Activated CD4-positive, alpha-beta memory T cell treated with anti-CD3 and anti-CD28 coated beads, Interleukin-2, amount 10 ng/mL, durations not matched to agents 7 days and 5 days (primary cell): ENCODE measurements at places on chromosomes 11 and 22. TPM values are rescaled to one million over a fixed set of nuclear protein-coding genes. Genes with fewer than 3 reads are reported as not detected.

- no peak overlapping the region for H3K4me3 ChIP-seq
- H3K27me3 ChIP-seq = peaks cover 9% of the 10 kb centered on the region
- no peak overlapping the region for H3K27ac ChIP-seq
- H3K36me3 ChIP-seq = no peaks in the 10 kb centered on the region
- no peak for DNase-seq
These were observed 10.4 kb downstream of the P2RY2 start for GRCh38 chr11:73228268-73229134.

DNA sequence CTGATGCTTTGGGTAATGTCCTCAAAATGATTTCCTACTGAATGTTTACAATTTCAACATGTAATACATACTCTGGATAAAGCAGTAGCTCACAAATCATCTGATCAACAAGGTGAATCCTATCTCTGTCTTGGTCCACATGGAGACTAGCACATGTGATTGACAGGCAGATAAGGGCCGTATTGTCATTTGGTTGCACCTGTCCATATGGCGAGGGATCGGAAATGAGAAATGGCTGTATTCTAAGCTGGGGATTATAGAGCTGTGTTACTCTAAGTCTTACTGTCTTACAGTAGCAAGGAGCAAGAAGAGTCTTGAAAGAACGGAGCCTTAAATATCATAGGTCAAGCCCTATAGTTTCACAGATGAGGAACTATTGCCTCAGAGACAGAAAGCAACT is 55.7 kb downstream of the APIP start:
- no peaks in the 10 kb centered on the region for H3K36me3 ChIP-seq
- H3K4me1 ChIP-seq = no peaks in the 10 kb centered on the region
- DNase-seq = no peak
- peaks cover 12% of the 10 kb centered on the region for H3K27me3 ChIP-seq

OR2AG2 gene
- not detected for total RNA-seq

PTPN5 gene
- total RNA-seq = not detected

SESN3 gene
- total RNA-seq = 23.2 TPM

- no peak overlapping the region for H3K4me3 ChIP-seq
- H3K27ac ChIP-seq = no peak overlapping the region
- peaks cover 30% of the 10 kb centered on the region for H3K4me1 ChIP-seq
These were observed 27.7 kb downstream of the CACNA1I start for GRCh38 chr22:39598017-39598965.

OR2AG1 gene
- not detected for total RNA-seq

DNA sequence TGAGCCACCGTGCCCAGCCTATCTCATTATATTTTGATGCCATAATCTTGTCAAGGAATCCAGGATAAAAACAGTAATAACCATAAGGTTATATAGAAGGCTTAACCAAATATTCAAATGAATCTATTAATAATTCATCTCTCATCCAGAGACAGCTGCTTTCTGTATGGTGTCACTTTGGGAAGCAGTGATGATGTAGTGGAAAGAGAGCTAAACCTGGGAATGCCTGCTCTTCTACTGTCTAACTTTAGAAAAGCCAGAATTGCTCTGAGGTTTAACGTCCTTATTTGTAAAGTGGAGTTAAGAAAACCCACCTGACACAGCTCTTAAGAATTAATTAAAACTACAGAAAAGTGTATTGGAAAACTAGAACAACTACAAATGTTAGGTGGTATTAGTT is 29.3 kb upstream of the OR10D3 start:
- H3K27me3 ChIP-seq = peaks cover 4% of the 10 kb centered on the region
- H3K4me1 ChIP-seq = no peaks in the 10 kb centered on the region
- no peak for DNase-seq
- no peaks in the 10 kb centered on the region for H3K36me3 ChIP-seq

- no peaks in the 10 kb centered on the region for H3K4me1 ChIP-seq
- H3K36me3 ChIP-seq = no peaks in the 10 kb centered on the region
These were observed 97.7 kb downstream of the MPPED2 start for GRCh38 chr11:30488304-30488998.

GRCh38 chr11:59705294-59705693 is 8.4 kb downstream of the OR10V1 start:
- no peaks in the 10 kb centered on the region for H3K36me3 ChIP-seq
- no peaks in the 10 kb centered on the region for H3K4me1 ChIP-seq
- no peak overlapping the region for H3K4me3 ChIP-seq
- no peak for DNase-seq
- H3K27ac ChIP-seq = no peak overlapping the region

GRCh38 chr11:85697747-85698146 is 11.8 kb upstream of the CCDC89 start:
- peaks cover 65% of the 10 kb centered on the region for H3K36me3 ChIP-seq
- peaks cover 58% of the 10 kb centered on the region for H3K4me1 ChIP-seq
- no peaks in the 10 kb centered on the region for H3K27me3 ChIP-seq
- H3K27ac ChIP-seq = no peak overlapping the region
- no peak for DNase-seq
- H3K4me3 ChIP-seq = no peak overlapping the region

DNA sequence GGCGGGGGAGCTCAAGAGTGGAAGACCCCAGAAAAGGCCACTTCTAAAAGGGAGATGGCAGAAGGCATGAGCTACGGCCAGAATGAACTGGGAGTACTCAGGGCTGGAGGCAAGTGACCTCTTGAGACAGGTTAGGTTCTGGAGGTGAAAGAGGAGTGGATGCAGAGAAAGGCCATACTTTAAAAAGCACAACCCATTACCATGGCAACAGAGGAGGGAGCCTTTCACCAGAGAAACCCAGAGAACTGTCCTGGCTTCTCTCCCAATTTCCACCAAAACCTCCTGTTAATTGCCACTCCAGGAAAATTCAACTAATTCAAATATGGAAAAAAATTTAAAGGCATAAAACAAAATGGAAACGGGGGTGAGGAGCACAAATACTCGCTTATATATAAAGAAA is 15.8 kb downstream of the A4GALT start:
- H3K27me3 ChIP-seq = peaks cover 2% of the 10 kb centered on the region
- DNase-seq = no peak
- H3K27ac ChIP-seq = no peak overlapping the region
- no peaks in the 10 kb centered on the region for H3K4me1 ChIP-seq
- H3K4me3 ChIP-seq = no peak overlapping the region
- no peaks in the 10 kb centered on the region for H3K36me3 ChIP-seq

- no peak overlapping the region for H3K4me3 ChIP-seq
- peaks cover 13% of the 10 kb centered on the region for H3K27me3 ChIP-seq
- H3K36me3 ChIP-seq = peaks cover 7% of the 10 kb centered on the region
- no peak overlapping the region for H3K27ac ChIP-seq
- H3K4me1 ChIP-seq = peaks cover 29% of the 10 kb centered on the region
These were observed 58.4 kb downstream of the PPFIBP2 start for GRCh38 chr11:7572001-7572712.

SLC43A3 gene
- total RNA-seq = 101 TPM

DNA sequence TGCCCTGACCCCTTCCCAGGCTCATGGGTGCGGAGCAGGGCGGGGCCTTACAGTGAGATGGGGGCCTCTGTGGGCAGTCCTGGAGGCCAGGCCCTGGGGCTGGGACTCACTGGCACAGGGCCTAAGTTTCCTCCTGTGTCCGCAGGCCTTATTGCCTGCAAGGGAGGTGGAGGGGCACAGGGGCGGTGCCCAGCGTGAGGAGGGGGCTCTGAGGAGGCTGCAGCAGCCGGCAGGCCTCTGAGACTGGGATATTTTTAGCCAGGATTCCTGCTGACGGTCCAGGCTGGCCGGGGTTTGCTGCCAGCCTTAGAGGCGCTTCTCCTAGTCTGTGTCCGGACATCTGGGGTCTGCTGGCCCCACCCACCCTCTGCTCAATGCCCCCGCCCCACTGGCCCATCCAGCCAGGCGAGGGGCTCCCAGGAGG is 5.7 kb upstream of the RTN4R start:
- H3K36me3 ChIP-seq = no peaks in the 10 kb centered on the region
- DNase-seq = no peak
- H3K4me3 ChIP-seq = no peak overlapping the region
- H3K27me3 ChIP-seq = no peaks in the 10 kb centered on the region
- H3K4me1 ChIP-seq = peaks cover under 1% of the 10 kb centered on the region

GRCh38 chr22:45314054-45314721 is 4.5 kb downstream of the FAM118A start:
- H3K27ac ChIP-seq = no peak overlapping the region
- H3K4me1 ChIP-seq = peaks cover 76% of the 10 kb centered on the region
- no peaks in the 10 kb centered on the region for H3K27me3 ChIP-seq
- peaks cover 30% of the 10 kb centered on the region for H3K36me3 ChIP-seq

C11orf21 gene
- total RNA-seq = 68.3 TPM

- DNase-seq = no peak
- H3K36me3 ChIP-seq = no peaks in the 10 kb centered on the region
- H3K27ac ChIP-seq = no peak overlapping the region
- peaks cover 19% of the 10 kb centered on the region for H3K27me3 ChIP-seq
- no peaks in the 10 kb centered on the region for H3K4me1 ChIP-seq
These were observed 61.3 kb downstream of the CHST1 start for GRCh38 chr11:45603946-45604682.

DNA sequence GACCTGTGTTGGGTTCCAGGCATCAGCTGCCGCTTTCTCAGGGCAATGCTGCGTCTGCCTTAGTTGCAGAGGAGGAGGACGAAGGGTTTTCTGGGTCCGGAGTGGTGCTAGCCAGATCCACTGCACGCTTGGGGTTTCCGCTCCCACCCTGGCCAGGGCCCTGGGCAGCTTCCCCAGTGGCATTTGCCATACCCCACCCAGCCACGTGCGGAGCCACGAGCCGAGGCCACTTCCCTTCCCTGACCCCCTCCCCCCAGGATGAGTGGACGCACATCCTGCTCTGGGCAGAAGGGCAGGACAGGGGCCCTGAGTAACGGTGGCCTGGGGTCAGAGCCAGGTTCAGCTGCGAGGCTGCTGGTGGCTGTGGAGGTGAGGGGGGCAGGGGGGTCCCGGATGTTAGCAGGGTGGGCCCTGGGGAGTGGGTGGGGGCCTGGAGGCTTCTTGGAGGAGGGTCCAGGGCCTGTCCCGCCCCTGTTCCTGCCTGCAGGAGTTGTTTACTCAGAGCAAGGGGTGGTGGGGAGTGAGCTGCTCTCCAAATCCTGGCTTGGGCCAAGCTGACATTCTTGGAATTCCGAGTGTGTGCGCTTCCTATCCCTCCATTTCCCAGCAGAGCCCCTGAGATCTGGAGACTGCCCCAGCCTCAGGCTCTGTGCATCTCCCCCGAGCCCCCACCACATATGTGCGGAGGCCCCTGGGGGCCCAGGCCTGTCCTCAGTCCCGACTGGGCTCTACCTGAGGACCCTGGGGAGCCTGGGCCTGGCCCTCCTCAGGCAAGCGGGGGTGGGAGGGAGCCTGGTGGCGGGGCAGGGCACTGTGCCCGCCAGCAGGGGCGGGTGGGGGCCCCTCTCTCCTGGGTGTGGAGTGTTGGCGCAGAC is 1.4 kb downstream of the TSPAN4 start:
- peaks cover 5% of the 10 kb centered on the region for H3K27me3 ChIP-seq
- peaks cover 7% of the 10 kb centered on the region for H3K36me3 ChIP-seq
- peak overlapping the region; percentile 61 for H3K4me3 ChIP-seq
- no peak overlapping the region for H3K27ac ChIP-seq
- peaks cover 30% of the 10 kb centered on the region for H3K4me1 ChIP-seq

DNA sequence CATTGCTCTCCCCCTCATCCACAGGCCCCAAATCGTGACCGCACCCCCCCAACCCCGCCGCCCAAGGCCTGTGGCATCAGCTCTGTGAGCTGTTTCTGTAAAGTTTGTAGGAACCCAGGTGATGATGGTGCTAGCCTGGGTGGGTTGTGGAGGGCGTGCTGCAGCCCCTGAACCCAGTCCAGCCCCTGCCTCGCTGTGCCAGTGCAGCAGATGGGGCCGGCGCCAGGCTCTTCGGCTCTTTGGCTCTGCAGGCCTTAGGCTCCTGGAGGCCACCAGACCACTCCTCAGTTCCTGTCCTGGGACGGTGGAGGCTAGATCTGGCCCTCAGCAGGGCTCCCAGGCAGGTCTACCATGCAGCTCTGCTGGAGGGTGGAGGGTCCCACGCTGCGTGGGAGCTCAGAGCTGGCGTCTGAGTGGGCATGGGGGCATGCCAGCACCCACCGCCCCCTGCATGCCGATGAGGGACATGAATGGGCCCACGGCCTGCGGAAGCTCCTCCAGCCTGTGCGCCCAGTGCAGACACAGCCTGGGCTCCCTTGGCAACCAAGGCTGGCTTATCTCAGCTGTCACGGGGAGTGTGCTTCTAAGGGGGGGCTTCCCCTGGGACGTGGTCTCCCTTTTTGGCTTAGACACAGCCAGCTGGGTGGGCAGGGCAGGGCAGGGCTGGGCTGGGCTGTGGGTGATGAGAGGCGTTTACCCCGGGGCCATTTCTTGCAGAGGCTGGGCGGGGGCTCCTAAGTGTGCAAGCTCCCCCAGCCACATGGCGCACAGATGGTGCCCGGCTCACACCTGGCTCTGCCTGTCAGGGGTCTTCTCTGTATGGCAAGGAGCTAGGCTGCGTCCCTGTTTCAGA is 1187.6 kb downstream of the BRD1 start:
- DNase-seq = no peak
- no peaks in the 10 kb centered on the region for H3K27me3 ChIP-seq
- H3K4me1 ChIP-seq = no peaks in the 10 kb centered on the region
- no peak overlapping the region for H3K4me3 ChIP-seq

RBM14 gene
- 120 TPM for total RNA-seq

OR52N2 gene
- total RNA-seq = not detected

MRGPRX3 gene
- total RNA-seq = not detected

GRCh38 chr11:12397931-12398334 is 20.6 kb downstream of the PARVA start:
- no peak overlapping the region for H3K27ac ChIP-seq
- no peak for DNase-seq
- H3K27me3 ChIP-seq = peaks cover 1% of the 10 kb centered on the region
- no peak overlapping the region for H3K4me3 ChIP-seq
- H3K4me1 ChIP-seq = no peaks in the 10 kb centered on the region

DNA sequence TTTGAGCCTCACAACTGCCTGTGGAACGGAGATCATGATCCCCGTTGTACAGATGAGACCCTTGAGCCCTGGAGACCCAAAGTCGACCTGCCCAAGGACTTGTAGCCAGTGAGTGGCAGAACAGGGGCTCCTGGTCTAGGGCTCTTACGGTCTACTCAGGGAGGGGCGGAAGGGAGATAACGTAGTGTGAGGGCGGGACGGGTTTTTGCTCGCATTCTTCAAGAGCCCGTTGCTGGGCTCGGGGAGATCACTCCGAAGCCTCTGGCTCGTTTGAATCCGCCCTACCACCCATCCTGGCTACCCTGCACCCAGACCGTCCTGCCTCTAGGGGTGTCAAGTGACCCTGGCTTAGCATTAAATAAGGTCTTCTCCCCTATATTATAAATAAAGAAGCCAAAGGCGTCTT is 639 bp downstream of the CRY2 start:
- DNase-seq = peak; percentile 65
- peak overlapping the region; percentile 79 for H3K4me3 ChIP-seq
- peaks cover 3% of the 10 kb centered on the region for H3K36me3 ChIP-seq
- H3K4me1 ChIP-seq = peaks cover 51% of the 10 kb centered on the region
- peaks cover 11% of the 10 kb centered on the region for H3K27me3 ChIP-seq
- peak overlapping the region; percentile 68 for H3K27ac ChIP-seq

- no peak overlapping the region for H3K4me3 ChIP-seq
- H3K27me3 ChIP-seq = peaks cover 2% of the 10 kb centered on the region
- H3K27ac ChIP-seq = no peak overlapping the region
- H3K36me3 ChIP-seq = no peaks in the 10 kb centered on the region
- DNase-seq = no peak
These were observed 46.0 kb downstream of the RPL27A start for GRCh38 chr11:8728563-8728962.
